ENCODE measurements at places on chromosomes 2 and 18.

GRCh38 chr2:217701622-217702021, 301.2 kb downstream of the TNS1 start:
- H3K4me1 ChIP-seq, result no peaks in the 10 kb centered on the region
- H3K4me3 ChIP-seq, result no peak overlapping the region
- H3K36me3 ChIP-seq, result no peaks in the 10 kb centered on the region
- H3K27me3 ChIP-seq, result no peaks in the 10 kb centered on the region
- no peak for DNase-seq

GRCh38 chr18:43277164-43277600, at the start of gene SYT4:
SYT4 (minus strand) TSS chr18:43277490; CDS start chr18:43277281, 209 bp downstream.
- DNase-seq, result no peak
- H3K4me1 ChIP-seq, result no peaks in the 10 kb centered on the region
- H3K4me3 ChIP-seq, result no peak within 1 kb of the TSS
- H3K27me3 ChIP-seq, result peaks cover 3% of the 10 kb centered on the region
- H3K36me3 ChIP-seq, result no peaks in the 10 kb centered on the region
- no peak within 1 kb of the TSS for H3K27ac ChIP-seq

- H3K36me3 ChIP-seq, result no peaks in the 10 kb centered on the region
- H3K4me1 ChIP-seq, result no peaks in the 10 kb centered on the region
- H3K27ac ChIP-seq, result no peak overlapping the region
- H3K27me3 ChIP-seq, result no peaks in the 10 kb centered on the region
These were observed 98.5 kb downstream of the NUP35 start for GRCh38 chr2:183222751-183223150.

GRCh38 chr2:199987586-199987985, 32.2 kb downstream of the MAIP1 start:
- no peak overlapping the region for H3K4me3 ChIP-seq
- H3K27ac ChIP-seq, result no peak overlapping the region
- H3K36me3 ChIP-seq, result no peaks in the 10 kb centered on the region
- no peak for DNase-seq

GRCh38 chr2:149365931-149366583, 35.7 kb downstream of the LYPD6 start:
- DNase-seq, result no peak
- H3K36me3 ChIP-seq, result no peaks in the 10 kb centered on the region
- H3K4me3 ChIP-seq, result no peak overlapping the region

- peaks cover 10% of the 10 kb centered on the region for H3K4me1 ChIP-seq
- H3K27ac ChIP-seq, result no peak overlapping the region
- DNase-seq, result no peak
- H3K27me3 ChIP-seq, result peaks cover 23% of the 10 kb centered on the region
- no peak overlapping the region for H3K4me3 ChIP-seq
- no peaks in the 10 kb centered on the region for H3K36me3 ChIP-seq
These were observed 5.4 kb downstream of the NPPC start for GRCh38 chr2:231920795-231921194.

GRCh38 chr18:36464126-36464651, 166.7 kb downstream of the FHOD3 start:
- H3K27ac ChIP-seq, result no peak overlapping the region
- no peak overlapping the region for H3K4me3 ChIP-seq
- no peaks in the 10 kb centered on the region for H3K4me1 ChIP-seq
- DNase-seq, result no peak
- peaks cover 2% of the 10 kb centered on the region for H3K27me3 ChIP-seq
- H3K36me3 ChIP-seq, result no peaks in the 10 kb centered on the region

GRCh38 chr2:167548396-167548795, 660.1 kb downstream of the XIRP2 start:
- no peaks in the 10 kb centered on the region for H3K36me3 ChIP-seq
- no peak for DNase-seq
- H3K27ac ChIP-seq, result no peak overlapping the region
- no peak overlapping the region for H3K4me3 ChIP-seq
- H3K4me1 ChIP-seq, result no peaks in the 10 kb centered on the region

DNA sequence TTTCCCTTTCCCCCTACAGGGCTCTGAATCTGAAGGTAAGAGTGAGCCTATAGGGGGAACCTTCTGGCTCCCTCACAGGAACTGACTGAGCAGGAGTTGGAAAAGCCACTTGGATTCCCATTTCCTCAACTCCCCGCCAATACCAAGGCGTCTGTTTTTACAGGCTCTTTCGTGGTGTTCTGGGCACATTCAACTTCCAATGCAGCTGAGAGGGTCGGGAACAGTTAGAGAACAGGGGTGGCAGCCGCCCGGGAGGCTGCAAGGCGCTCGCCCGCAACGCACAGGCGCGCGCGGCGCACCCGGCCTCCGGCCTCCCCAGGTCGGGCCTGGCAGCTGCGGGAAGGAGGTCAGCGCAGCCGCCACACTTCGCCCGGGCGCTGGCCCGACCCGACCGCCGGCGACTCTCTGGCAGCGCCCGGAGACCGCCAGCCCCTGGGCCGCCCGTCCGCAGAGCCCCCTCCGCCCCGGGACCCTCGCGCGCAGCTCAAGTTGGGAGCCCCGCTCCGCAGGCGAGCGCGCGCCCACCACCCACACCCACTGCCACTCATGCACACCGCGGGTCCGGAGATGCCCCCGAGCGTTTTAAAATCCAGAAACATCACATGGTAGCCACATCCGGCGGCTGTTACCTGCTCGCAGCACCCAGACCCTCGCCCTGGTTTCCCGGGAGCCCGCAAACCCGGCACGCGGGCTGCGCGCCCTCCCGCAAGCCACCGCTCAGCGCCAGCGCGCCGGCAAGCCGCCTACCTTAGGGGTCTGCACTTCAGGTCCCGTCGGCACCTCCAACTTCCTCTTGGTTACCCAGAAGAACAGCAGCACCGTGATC, 816 bp downstream of the GALNT14 start:
- no peak overlapping the region for H3K27ac ChIP-seq
- H3K4me1 ChIP-seq, result peaks cover 14% of the 10 kb centered on the region
- DNase-seq, result no peak
- no peaks in the 10 kb centered on the region for H3K36me3 ChIP-seq

DNA sequence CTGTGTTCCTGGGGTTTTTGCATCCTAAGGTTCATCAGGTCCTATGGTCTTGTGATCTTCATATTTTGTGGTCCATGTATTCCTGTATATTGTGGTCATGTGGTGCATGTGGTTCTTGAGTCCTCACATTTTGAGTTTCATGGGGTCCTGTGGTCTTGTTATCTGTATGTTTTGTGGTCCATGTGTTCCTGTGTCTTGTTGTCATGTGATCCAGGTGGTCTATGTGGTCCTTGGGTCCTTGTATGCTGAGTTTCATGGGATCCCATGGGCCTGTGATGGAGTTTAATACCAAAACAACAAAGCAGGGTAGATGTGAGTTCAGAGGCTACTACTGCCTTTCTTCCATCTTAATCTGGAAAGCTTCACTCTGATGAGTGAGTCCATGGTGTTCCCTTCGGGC, 166.4 kb downstream of the TMEM18 start:
- H3K4me1 ChIP-seq, result no peaks in the 10 kb centered on the region
- H3K4me3 ChIP-seq, result no peak overlapping the region
- no peak for DNase-seq

All from CD4-positive, alpha-beta T cell (primary cell).